Stimulated activated CD8-positive, alpha-beta memory T cell treated with anti-CD3 and anti-CD28 coated beads, Interleukin-7, amount 100 ng/mL, for 1 hour (primary cell): ENCODE measurements at places on chromosomes 5 and 9.

- DNase-seq = no peak
Measured at GRCh38 chr9:89886281-89886700, 281.5 kb downstream of the GADD45G start.

- DNase-seq = no peak
Measured at GRCh38 chr5:133957080-133957479, 11.3 kb downstream of the C5orf15 start.

DNA sequence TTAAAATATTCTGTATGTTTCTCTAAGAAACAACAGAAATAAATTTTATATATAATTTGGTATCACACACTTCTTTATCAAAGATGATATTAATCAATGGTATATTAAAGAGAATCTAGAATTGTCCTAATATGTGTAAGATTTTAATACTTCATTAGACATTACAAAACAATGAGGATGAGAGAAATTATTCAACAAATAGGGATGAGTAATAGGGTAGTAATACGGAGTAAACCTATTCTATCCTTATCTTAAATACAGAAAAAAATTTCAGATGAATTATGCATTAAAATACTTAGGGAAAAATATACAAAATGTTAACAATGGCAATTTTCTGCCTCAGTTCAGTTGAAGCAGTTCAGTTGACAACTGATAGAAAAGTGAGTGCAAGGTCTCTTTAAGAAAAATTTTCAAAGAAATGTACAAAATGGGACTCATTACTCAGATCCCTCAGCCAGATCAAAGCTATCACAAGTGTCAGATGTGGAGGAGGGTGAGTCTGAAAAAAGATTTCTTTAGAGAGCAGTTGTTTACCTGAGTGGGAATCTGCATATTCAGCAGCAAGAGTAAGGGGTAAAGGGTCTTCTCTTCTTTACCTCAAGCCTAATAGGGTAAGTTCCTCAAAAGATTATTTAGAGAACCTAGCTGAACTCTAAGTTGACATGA is 56.7 kb upstream of the GCNT4 start:
- DNase-seq = no peak

- DNase-seq = no peak
Measured at GRCh38 chr5:72410688-72411295, 90.6 kb downstream of the PTCD2 start.

- DNase-seq = no peak
Measured at GRCh38 chr5:150527038-150527437, 19.1 kb downstream of the NDST1 start.

DNA sequence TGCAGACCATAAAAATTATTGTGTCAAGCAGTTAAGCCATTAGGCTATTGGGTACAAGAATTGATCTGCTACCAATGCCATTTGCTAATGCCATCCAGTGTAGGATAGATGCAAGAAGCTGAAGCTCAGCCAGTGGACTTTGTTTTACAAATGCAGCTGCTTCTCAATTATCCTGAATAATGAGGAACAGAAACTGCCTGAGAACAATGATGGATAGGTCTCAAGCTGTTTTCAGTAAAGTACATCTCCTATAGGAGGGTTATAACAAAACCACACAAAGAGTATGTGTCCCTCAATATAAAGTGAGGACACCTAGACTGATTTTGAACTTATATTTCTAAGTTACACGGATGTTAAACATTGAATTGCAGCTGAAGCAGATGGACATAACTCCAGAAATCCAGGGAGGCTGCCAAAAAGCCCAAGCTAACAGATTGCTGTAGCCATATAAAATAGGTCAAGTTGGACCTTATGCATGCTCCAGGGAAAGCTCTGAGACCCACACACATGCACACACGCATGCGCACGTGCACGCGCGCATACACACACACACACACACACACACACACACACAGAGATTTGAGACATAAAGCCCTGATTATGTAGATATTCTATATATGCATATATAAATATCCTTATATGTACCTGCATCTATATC is 482.7 kb upstream of the CD180 start:
- no peak for DNase-seq

- no peak for DNase-seq
Measured at GRCh38 chr5:135826994-135827671, 7.3 kb upstream of the SLC25A48 start.

GRCh38 chr5:58763390-58763789 is 180.5 kb downstream of the RAB3C start:
- DNase-seq = no peak

- no peak for DNase-seq
Measured at GRCh38 chr9:4769321-4770080, 23.2 kb upstream of the RCL1 start.

DNA sequence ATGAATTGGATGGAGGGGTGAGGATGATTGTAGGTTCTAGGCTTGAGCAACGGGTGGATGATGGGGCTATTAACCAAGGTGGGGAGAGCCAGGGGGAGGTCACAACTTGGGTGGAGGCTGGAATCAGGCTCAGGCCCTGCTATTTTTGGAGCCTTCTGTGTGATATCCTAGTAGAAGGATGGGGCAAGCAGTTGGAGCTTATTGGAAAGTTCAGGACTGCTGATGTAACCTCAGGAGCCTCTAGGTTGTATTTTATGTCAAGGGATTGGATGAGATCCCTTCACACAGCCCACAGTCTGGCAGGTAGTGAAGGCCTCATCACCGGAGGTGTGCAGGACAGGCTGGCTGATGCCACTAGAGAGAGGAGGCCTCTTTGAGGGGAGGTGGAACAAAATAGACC is 11.2 kb upstream of the RPS14 start:
- no peak for DNase-seq
